ENCODE measurements at places on chromosomes 7 and 10.

GRCh38 chr7:138756591-138757242 is 41.1 kb upstream of the TMEM213 start:
- no peak for DNase-seq

DNA sequence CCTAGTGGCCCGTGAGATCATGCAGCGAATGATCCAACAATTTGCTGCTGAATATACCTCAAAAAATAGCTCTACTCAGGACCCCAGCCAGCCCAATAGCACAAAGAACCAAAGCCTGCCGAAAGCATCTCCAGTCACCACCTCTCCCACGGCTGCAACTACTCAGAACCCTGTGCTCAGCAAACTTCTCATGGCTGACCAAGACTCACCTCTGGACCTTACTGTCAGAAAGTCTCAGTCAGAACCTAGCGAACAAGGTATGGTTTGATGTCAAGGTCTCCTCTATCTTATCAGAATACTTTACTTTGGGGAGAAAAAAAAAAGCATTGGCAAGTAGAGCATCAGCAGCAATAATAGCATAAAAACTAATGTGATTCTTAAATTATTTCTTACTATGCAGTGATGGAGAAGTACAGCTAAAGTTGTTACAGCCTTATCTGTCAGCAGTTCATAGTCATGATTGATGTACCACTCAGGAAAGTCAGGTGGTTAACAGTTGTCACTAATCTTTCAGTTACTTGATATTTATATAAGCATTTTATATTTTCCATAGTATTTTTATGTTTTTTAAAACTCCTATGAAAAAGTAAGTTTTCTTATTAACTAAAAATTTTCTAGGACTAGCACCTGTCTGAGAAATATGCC is 117.1 kb downstream of the LCOR start:
- DNase-seq = no peak

DNA sequence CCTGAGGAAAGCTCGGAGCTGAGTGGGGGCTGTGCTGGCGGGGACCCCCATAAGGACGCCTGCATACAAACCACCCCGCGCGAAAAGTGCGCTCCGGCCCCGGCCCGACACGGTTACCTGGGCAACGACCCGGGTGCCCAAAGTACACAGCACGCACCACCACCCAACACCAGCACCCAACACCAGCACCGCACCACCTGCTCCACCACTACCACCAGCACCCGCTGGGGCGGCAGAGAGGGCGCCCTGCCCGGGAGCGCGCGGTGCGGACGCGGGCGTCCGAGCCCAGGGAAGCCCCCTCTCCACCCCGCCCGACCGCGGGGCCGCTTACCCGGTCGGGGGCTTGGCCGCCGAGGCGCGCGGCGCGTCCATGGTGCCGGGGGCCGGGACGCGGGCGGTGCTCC is 345 bp downstream of the COBL start:
- no peak for DNase-seq

DNA sequence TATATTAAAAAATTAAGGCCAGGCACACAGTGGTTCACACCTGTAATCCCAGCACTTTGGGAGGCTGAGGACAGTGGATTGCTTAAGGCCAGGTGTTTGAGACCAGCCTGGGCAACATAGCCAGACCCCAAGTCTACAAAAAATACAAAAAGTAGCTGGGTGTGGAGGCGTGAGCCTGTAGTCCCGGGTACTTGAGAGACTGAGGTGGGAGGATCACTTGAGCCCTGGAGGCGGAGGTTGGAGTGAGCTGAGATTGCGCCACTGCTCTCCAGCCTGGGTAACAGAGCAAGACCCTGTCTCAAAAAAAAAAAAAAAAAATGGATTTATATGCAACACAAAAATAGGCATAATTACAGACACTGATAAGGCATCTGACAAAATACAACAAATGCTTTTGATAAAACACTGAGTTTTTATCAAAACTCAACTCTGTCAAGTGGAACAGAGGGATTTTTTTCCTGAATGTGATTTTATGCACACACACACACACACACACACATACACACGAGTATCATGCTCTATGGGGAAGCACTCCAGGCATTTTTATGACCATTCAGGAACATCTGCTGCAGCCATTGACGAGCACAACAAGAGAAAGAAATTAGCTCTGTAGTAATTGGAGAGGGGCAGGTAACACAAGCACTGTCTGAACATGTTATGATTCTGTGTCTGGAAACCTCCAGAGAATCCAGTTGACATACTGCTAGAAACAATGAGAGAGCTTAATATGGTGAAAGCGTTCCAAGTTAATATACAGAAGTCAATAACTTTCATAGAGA is 193.1 kb downstream of the WDR37 start:
- no peak for DNase-seq

DNA sequence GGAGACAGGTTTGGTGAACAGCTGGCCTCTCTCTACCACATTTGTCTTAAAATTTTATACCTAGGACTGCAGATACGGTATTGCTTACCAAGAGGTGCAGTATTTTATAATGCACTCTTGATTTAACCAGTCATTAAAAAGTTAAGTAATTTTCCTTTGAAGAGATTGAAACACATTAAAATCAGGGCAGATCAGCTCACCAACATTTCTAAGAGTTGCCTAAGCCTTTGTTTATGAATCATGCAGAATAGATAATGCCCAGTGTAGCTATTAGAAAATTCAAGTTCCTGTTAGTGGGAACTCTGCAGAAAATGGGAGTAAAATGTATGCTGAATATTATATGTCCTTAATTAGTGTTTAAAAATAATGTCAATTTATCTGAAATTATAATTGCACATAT is 140.2 kb upstream of the PRPS1L1 start:
- DNase-seq = no peak

- DNase-seq = no peak
Observed at GRCh38 chr10:112365451-112365850, 8.5 kb upstream of the ACSL5 start.

DNA sequence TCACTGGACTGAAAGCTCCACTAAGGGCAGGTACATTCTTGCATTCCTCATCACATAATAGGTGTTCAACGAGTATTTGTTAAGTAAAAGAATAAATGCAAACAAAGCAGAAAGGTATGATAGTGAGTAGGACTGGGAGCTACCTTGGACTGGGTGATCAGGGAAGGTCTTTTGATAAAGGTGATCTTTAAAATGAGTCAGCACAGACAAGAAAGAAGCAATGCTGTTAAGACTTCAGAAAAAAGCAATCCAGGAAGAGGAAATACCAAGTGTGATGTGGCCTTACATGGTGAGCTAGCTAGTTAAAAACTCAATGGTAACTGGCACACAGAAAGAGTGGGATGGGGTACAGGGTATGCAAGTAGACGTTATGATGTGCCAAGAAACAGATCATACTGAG is 40.1 kb downstream of the TSPAN12 start:
- no peak for DNase-seq

- DNase-seq = no peak
Observed at GRCh38 chr7:70756789-70757188, 375.2 kb upstream of the GALNT17 start.

DNA sequence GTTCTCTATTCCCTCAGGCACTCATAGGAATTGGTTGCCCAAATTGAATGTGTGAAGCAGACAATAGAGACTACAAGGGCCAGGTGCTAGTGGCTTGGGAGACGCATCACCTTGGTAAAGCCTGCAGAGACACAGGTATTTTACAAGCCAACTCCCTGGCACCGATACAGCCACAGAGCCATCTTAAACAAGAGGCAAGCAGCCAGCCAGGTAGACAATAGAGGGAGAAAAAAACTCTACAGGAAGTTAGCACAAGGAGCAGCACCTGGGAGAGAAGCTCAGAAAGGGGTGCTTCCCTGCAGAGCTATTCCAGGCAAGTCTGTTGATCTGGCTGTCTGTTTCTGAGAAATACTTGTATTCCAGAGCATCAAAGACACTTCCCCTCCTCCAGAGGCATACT is 43.0 kb upstream of the CDK1 start:
- no peak for DNase-seq

GRCh38 chr7:1812509-1813393 is 142.7 kb downstream of the ELFN1 start:
- no peak for DNase-seq

DNA sequence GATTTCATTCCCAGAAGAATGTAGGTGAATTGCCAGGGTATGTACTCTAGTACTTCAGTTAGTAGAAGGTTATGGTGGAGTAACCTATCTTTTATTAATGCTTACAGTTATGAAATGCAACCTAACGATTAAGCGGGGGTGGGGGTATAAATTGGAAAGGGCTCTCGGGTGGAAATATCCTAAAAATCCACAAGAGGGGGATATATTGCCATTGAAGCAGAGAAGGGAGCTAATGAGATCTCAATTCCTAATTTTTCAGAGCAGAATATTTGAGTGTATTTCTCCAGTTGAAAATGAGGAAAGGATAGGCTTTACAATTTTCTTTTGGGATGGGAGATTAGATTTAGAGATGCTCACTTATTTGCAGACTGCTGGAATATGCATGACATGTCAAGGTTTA is 90.8 kb downstream of the DNAJB9 start:
- DNase-seq = no peak

DNA sequence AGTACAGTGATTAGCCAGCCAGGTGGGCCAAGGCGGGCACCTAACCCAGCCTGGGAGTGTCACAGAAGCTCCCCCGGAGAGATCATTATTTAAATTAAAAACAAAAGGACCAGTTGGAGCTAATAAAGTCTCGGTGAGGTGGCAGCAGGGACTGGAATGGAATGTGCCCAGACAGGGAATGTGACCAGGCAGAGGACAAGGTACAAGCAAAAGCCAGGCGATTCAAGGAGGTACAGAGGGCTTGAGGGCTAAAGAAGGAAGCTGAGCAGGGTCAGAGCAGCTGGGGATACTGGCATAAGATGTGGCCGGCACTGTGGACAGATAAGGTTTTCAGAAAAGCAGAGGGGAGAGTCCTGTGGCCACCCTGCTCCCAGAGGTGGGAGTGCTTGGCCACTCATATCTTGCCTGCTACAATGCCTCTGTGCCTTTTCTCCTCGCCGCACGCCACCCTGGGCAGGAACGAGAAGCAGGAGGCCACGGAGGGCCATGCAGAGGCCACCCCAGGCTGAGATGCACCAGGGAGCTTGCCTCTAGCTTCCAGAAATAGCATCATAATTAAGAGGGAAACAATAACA is 13.2 kb downstream of the TMEM273 start:
- no peak for DNase-seq

DNA sequence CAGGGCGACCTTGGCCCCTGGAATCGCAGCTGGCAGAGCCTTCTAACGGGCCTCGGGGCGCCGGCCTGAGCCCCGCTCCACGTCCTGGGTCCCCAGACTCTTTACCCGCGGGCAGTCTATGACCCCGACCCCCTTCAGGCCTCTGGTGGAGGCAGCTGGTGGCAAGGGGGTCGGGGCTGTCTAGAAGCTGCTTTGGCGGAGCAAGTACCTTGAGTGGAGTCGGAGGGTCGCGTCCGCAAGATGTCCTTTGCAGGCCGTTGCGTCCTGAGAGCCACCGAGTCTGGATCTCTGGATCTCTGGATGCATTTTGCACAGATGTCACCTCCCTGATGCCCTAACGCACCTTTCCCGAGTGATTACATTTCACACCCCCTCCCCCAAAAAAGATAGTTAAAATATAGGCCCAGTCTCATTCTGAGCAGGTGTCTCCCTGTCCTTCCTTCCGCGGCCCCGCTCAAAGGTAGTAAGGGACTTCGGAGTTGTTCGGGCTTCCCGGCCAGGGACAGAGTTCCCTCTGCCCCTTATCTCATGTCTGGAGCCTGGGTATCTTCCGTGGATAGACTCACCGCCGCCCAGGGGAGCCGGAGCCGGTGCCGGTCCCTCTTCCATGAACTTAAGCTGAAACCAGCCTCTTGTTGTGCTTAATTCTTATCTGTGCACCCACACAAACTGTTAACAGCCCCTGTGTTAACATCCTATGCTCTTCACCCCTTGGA is 457 bp downstream of the ACADSB start:
- no peak for DNase-seq

DNA sequence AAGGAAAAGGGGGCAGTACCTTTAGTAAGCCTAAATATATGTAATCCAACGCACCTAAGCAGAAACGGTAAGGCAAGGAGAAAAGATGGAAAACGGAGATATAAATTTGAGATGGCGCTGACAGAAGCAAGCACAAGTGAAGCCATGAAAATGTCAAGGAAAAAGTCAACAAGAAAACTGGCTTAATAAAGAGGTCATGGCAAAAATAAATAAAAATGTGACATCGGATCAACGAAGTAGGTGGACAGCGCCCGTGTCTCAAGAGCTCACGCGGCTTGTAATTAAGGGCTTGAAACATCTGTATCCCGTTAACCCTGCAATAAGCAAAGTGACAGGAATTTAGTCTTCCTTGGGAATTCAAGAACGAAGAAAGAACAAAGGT is 611 bp downstream of the NDUFA5 start:
- DNase-seq = no peak

DNA sequence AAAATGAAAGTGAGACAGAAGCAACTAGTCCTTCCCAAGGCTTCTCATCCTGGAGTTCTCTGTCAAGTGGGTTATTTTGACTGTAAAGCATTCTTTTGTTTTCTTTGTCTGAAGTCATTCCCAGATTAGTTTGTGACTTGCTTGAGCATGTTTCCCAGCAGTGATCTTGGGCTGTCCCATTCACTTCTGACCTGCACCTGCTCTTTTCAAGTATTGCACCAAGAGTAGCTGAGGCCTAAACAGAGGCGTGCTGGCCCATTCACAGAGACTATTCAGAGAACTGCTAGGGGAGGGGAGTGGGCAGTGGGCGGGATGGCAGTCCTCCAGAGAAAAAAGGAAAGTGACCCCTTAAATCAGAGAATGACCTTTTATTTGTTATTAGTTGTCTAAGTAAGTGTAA is 61.3 kb downstream of the CACNA2D1 start:
- no peak for DNase-seq

DNA sequence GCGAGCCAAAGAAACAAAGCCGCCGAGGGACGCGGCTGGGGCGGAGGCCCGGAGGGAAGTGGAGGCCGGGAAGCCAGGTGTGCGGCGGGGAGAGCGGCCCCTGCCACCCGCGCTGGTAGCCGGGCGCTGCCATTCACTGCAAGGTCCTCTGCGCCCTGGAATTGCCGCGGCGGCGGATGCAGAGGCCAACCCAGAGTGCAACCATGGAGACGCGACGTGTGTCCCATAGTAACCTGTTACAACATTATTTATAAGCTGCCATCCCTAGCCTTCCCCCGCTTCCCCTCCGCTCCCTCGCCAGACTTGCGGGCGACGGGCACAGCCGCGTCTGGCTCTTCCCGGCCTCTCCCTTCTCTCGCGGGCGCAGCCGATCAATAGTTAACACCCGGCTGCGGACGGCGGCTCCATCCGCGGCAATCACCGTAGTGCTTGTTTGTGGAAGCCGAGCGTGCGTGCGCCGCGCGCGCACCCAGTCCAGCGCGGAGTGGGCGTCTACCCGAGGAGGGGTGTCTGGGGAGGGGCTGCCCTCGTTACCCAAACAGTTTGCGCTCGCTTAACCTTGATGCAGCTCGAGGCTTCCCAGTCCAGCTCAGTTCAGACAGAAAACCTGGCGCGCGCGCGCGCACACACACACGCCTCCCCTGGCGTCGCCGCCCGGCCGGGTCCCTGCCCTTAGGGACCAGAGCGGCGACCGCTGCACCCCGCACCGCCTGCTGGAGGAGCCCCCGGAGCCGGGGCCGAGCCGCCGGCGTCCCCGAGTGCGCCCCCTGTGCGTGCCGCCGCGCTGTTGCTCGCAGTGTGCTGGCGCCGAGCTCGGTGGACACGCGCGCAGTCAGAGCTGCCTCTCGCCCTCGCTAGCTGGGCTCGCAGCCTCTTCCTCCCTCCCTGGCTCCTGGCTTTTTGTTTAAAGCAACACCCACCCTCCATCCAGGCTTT is 165.4 kb upstream of the DPP6 start:
- no peak for DNase-seq

- DNase-seq = no peak
Observed at GRCh38 chr7:32150589-32150988, 80.4 kb upstream of the PDE1C start.

- DNase-seq = no peak
Observed at GRCh38 chr7:131183611-131184119, 144.0 kb upstream of the MKLN1 start.

Data from stimulated activated CD8-positive, alpha-beta memory T cell treated with anti-CD3 and anti-CD28 coated beads, Interleukin-7, amount 100 ng/mL, for 24 hours (primary cell).